ENCODE measurements at places on chromosomes 12 and 14.

DNA sequence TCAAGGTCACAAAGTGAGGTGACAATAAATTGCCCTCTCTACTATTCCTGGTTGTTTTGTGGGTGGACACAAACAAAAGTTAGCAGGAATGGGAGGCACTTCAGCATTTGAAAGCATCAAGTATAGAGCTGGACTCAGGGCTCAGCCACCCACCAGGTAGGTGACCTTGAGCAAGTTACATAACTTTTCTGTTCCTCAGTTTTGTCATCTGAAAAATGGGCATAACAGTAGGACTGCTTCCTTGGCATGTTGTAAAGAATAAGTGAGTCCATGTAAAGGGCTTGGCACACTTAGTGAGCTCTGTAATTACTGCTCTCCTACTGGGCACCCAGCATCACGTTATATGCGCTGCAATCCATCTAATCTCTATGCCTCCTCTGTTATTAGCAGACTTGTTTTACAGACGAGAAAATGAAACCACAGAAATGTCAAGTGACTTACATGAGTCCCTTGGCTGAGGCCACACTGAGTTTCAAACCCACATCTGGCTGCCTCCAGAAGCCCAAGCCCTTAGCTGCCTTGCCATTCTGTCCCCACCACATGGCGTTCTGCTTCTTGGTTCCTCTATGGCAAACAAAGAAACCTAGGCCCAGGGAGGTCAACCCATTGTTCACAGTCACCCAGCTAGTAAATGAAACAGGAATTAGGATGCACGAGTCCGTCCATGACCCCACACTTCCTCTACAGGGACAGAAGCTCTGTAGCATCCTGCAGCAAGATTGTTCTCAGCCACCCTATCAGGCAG, 63.2 kb upstream of the SLC24A4 start:
- no peak for DNase-seq

- no peak for DNase-seq
Measured at GRCh38 chr12:16564675-16565074, 41.3 kb downstream of the LMO3 start.

DNA sequence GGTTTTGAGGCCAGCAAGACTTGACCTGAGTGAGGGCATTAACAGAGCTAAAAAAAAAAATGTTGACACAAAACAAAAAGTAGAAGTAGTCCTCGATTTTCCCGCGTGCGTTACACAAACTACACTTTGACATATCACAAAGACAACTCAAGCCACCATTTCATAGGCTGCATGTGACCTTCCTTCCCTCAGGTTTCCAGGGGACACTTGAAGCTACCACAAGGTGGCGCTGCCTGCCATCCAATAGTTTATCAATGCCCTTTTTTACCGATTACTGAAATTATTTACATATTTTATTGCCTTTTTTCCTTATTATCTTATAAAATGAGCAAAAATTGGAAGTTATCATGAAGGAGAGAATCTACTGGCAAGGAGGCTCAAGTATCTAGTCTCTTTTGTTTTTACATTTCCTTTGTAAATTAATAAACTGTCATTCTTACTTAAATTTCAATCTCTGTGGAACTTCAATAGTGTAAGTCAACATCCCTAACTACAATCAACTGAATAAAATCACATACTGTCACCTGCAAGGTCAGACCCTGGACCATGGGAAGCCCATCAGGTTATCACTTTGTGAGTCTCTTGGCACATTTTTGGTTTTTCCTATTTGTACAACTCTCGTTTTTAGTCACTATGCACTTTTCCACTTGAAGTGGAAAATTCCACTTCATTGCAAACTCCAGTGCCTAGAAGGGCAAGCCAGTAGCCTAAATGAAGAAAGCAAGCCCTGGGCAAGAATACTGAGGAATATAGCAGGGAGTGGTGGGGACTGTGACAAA, 84.6 kb upstream of the CPSF6 start:
- DNase-seq, result peak; percentile 71

DNA sequence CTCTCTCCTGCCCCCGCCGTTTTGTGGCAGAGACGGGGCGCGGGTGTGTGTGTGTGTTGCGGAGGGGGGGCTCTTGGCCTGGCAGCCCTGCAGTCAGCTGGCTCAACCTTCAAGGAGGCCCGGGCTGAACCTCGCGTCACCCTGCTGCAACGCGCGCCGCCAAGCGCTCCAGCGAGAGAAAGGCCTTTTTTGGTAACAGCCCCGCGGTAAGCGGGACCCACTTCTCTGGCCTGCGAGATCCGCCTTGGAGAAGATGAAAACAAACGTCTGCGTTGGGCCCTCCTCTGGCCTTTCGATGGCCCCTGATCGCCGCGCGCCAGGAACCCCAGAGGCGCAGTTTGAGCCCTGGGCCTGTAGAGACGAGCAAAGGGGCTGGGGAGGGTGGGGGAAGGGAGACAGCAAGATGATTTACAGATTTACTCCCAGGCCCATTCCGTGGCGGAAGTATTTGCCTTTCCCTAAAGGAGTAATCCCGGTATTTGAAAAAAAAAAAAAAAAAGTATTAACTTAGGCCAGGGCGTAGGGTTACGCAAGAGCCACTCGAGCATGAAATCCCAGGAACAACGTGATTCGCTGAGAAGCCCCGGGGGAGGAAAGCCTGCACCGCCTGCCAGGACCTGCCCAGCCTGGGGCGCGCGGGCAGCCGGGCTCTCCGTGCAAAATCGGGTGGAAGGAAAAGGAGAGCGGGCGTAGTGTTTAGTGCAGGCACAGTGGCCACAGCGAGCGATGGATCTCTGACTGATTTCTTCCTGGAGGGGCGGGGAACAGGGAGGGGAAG, 4.5 kb upstream of the IRF2BPL start:
- peak; percentile 85 for DNase-seq

DNA sequence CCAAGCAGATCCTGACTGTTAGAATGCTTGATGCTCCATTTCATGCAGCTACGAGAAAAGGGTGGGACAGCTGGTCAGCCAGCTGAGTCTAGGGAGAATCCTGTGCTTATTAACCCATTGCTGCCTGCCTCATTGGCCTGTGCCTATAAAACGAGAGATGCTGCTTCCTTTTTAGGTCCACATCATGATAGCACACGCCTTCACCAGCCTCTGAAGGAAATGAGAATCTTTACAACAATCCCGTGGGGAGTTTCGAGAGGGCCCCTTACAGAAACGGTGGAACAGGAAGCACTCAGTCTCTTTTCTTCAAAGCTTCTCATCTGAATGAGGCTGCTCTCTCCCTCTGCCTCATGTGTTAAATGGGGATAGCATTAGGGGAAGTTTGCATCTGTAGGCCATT, 147.3 kb upstream of the RFLNA start:
- DNase-seq, result no peak

DNA sequence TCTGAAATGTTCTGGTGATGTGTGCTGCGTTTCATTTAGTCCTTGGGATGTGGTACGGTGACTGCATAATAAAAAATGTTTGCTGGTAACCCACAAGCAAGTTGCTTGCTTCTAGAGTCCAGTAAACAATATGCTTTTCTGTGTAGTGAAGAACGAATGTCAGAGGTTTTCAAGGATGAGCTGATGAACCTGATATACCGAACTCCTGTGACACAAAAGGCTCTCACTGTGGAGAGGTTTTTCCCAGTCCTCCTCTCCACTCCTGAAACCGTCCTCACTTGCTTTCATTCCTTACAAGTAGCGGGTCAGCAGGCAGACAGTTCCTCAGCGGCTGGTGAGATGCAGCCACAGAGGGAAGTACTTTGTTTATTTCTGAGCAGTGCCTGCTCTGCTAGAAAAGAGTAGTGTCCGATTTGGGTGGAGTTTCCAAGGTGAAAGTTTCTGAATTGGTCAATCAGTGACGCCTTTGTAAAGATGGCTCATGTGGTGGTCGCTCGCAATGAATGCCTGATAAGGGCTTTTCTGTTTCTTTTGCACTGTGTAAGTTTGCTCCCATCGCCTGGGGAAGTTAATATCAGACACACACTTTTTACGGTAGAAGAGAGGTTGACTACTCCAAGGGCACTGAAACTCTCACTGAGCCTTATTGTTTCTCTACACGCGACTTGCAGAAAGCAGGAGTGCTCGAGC, 3.0 kb downstream of the ETV6 start:
- no peak for DNase-seq

GRCh38 chr14:52852810-52853521, 61.6 kb upstream of the GNPNAT1 start:
- no peak for DNase-seq

DNA sequence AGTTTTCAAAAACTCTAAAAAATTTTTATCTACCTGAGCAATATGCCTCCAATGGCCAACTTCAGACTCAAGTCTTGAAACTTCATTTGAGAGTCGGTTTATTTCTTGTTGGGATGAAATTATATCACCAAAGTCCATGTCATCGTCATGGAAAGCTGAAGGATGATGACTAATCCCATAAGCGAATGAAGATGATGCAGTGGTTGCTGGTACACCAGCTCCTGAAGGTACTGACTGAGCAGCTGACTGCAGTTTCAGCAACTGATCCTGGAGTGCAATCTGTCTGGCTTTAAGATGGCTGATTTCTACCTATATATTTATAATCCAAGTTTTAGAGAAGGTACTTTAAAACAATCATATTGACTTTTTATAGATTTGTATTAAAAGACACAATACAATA, 18.3 kb downstream of the TRIP11 start:
- DNase-seq, result no peak

DNA sequence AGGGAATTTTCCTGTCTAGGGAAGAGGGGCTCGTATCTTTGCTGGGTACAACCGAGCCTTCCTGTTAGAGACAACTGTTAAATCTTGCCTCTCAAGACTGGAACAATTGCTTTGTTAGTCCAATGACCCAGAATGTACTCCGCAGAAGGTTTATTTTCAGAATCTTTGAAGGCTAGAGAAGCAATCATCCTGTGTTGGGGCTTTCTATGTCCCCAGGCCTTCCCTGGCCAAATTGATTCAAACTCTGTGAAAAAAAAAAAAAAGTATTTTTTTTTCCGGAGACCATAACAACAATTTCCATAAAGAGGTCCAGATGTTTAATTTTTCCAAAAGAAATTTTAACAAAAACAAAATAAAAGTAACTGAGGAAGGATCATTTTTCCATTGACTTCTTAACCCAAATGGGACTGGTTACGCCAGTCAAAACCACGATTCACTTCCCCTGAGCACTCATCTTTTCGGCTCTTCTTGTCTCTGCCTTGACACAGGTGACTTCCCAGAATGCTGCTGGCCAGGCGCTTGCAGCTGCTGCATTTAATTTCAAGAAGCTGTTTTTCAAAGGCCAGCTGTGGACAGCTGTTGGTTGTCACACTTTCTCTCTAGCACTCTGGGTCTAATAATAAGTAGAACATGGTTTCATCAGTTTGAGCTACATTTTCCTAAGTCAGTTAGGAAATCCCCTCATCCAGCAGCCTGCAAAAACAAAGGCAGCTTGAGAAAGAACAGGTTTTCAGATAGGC, 81.6 kb upstream of the MANSC4 start:
- DNase-seq, result no peak

GRCh38 chr14:102164241-102164641, 24.5 kb downstream of the WDR20 start:
- no peak for DNase-seq

DNA sequence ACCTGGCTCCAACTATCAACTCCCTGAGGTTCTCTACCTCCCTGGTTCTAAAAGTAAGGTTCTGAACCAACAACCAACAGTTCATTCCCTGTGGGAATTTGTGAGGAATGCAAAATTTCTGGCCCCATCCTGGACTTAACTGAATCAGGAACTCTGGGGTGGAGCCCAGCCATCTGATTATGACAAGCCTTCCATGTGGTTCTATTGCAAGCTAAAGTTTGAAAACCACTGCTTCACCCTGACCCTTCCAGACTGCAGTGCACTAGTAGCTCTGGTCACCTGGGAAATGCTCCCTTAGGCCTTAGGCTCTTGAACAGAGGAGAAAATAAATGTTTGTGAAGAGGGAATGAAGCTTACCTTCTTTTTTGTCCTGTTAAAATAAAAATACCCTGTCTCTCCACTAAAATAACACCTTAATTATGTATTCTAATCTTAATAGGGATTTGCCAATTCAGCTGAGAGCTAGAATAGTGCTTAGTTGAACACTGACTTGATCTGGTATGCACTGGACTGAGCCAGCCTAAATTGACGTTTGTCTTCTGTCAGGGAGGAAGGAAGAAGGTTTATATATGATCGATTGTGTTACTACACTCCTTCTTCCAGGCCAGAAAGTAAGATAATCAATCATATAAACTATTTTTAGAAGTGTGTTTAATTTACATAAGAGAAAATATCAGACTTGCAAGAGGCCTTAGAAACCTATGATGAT, 39.1 kb upstream of the DDHD1 start:
- DNase-seq, result no peak

DNA sequence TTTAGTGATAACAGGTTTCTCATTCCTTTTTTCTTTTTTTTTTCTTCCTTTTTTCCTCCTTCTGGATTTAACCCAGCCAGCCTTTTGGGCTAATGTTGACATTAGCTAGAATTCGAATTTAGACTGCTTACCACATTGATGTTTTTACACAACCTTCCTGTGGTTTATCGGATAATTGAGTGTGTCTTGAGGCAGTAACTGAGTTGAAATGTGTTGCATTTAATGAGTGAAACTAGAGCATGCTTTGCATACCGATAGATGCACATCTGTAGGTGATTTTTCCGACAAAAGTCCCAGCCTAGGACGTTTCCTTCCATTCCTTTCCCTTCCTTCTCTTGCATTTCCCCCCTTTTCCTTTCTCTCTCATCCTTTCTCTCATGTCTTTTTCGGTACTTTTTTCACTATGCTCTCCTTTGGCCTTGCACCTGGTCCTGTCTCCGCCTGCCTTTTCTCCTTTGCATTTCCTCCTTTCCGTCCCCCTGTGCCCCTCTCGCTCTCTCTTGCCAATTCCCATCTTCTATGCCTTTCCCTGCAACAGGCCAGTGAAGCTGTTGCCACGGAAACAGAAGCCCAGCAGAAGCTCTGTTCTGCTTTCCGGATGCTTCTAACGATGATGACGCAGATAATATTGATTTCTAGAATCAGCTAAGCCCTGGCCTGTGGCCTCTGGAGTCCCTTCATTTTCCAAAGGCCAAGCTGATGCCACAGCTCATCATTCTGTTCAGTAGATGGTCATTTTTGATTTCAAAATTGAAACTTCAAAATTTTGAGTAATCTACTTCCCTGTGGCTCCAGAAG, 76.1 kb downstream of the SLC25A47 start:
- DNase-seq, result no peak

- no peak for DNase-seq
Measured at GRCh38 chr12:70695361-70696023, 58.3 kb upstream of the PTPRB start.

DNA sequence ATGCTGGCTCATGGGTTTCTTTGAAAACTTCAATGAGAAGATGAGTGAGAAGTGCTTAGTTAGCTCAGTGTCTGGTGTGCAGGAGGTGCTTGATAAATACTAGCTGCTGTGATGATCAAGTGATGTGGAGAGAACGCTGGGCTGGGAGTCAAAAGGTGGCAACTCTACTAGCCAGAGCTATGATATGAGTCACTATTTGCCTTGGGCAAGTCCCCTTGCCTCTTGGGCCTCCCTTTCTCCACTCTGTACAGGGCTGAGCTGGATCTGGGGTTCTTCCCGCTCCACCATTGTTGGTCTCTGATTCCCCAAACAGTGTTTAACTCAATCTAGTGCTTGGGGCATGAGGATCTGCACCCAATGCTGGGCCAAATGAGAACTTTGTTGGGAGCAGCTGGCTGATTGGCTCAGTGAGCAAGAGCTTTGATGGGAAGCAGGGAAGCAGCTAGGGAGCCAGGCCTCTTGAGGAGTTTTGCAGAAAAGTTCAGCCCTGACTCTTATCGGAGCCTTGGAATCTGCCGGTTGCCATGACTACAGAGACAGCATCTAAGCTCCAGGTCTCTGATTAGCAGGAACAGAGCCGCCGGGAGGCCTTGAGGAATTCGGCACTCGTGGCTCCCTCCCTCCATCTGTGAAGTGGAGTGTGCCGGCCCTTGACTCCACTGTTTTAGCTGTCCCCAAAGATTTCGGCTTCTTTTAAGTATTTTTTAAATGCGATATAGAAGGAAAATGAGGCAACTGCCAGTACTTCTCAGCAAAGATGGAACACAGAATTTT, 82.1 kb upstream of the HSPB8 start:
- no peak for DNase-seq

- no peak for DNase-seq
Measured at GRCh38 chr14:68109132-68109900, 289.7 kb downstream of the RAD51B start.

All from T-cell (primary cell).